GM10248 (cell line): ENCODE measurements at places on chromosomes 7 and 10.

- no peak for DNase-seq
These were observed 588.1 kb upstream of the SEMA3D start for GRCh38 chr7:85774986-85775385.

GRCh38 chr7:111763221-111763801 lies 201.0 kb upstream of the IMMP2L start:
- no peak for DNase-seq

- peak; percentile 69 for DNase-seq
These were observed 40.7 kb downstream of the TARP start for GRCh38 chr7:38232502-38233366.

DNA sequence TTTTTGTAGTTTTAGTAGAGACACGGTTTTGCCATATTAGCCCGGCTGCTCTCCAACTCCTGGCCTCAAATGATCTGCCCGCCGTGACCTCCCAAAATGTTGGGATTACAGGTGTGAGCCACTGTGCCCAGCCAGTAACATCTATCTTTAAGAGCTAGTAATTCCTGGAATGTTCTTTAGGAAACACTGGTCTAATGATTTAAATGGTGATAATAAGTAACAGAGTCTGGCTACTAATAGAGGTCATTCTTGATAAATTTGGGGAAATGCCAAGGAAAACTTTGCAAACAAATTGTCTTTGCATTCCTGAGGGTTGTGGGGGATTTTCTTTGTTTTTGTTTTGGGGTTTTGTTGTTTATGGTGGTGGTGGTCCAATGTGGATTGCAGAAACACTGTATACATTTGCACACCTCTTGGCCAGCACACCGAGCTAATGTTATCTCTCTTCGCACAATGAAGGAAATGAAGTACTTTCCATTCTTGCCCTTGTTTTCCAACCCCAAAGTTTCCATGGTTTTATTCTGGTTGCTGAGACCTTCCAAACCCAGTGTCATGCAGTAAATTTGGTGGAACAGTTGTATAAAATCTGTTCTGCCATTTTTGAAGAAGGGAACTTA lies 51.3 kb upstream of the WIPF3 start:
- DNase-seq: no peak

DNA sequence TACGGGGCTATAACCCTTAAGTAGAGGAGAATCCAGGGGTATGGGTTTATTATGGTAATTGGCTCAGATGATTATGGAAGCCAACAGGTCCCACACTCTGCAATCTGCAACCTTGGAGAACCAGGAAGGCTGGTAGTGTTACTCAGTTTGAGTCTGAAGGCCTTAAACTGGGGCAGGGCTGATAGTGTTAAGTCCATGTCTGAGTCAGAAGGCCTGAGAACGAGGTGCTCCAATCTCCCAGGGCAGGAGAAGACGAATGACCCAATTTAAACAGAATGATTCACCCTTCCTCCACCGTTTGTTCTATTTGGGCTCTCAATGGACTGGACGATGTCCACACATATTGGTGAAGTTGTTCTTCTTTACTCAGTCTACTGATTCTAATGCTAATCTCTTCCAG lies 244.5 kb upstream of the PTER start:
- DNase-seq: no peak

DNA sequence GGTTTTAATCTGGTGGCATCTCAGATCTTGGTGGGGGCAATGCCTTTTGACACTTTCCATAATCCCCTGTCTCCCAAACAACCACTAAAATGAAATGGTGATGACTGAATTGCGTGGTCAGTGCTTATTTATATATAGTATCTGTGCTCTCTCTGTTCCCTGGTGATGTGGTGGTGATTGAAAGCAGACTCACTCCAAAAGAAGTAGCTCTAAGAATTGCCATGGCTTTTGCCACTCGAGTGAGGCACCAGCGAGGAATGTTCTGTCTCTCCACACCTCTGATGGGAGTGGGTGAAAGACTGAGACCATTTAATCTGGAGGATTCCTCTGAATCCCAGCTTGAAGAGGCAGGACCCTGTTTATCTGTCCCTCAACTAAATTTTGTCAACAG lies 2.8 kb downstream of the DUSP5 start:
- no peak for DNase-seq

GRCh38 chr10:72816565-72816964 lies 77.0 kb upstream of the OIT3 start:
- DNase-seq: no peak

- no peak for DNase-seq
These were observed 87.5 kb downstream of the SEPTIN14 start for GRCh38 chr7:55775051-55775420.

GRCh38 chr10:104043185-104043830 lies 42.4 kb downstream of the COL17A1 start:
- DNase-seq: peak; percentile 6

- no peak for DNase-seq
These were observed 461.9 kb downstream of the SORCS3 start for GRCh38 chr10:105102977-105103376.

DNA sequence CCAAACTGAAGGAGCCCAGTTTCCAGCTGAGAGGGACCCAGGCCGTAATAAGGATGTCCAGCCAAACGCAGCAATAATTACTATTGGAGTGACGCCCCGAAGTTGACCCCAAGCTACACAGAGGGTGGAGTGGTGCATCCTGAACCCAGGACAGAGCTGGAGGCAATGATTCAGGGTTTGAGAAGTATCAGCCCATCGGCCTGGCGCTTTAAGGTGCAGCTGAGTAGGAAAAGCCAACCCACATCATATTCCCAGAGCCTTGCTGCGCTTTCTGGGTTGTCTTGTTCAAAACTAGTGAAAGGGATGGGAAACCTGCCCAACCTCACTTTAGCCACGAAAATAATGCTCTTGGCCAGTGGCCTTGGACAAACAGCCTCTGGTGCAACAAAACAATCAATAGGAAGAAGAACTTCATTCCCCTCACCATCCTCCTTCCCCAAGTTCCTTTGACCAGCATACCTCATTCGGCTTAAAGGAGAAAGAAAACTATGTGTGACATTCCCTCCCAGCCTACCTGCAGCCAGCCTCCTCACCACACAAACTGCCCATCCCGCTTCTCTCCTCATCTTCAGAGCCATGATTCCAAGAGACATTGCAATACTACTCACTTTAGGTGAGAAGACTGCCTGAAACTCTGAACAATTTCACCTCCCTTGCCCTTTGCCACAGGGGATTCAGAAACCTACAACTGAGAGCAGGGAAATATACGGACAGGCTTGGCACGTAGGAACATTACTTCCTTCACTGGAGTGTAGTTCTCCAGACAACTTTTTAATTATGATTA lies 217.2 kb upstream of the MKLN1 start:
- DNase-seq: no peak

- no peak for DNase-seq
These were observed 1175.2 kb downstream of the NXPH1 start for GRCh38 chr7:9608560-9608959.

DNA sequence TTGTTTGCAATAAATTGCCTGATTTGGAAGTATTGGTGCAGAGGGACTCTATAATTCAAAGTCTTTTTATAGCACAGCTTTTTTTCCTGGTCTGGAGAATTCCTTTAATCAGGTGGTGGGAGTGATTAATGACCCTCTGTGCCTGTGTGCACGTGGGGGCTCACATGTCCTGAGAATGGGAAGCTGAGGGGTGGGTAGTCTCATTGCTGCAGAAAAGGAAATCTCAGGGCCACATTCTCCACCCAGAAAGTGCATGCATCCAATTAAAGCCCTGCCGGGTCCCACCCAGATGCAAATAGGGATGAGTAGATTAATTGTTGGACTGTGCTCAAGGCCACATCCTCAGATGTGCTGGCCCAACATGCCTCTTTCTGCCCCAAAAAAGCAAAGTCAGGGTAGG lies 324.7 kb downstream of the CXCL12 start:
- DNase-seq: no peak

DNA sequence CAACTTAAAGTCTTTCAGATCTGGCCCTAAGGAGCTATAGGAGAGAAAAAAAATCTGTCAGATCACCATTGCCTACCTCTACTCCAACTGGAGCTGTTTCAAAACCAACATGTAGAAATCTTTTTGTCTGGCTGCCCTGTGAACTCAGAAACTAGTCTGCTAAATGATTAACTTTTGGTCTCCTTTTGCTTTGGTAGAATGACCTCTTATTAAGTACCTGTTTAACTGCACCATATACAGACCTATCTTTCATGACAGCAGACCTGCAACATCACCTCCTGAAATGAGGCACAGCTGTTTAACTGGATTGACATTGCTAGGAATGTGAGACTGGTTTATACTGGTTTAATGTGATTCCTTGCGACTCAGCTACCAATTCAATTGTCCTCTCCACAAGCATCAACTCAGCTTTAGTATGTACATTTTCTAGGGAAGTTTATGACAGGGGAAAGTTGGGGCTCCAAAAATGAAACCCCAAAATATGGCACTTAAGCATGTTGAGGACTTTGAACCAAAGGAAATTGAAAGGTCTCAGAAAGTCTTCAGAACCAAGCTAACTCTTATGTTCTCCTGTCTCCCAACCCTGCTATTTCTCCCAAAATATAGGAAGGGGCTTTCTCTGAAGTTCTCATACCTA lies 1.8 kb downstream of the CYP3A43 start:
- DNase-seq: no peak

GRCh38 chr7:106345421-106346166 lies 60.8 kb upstream of the NAMPT start:
- DNase-seq: no peak
